Stimulated activated CD8-positive, alpha-beta memory T cell treated with anti-CD3 and anti-CD28 coated beads, Interleukin-4, amount 100 ng/mL, for 1 hour (primary cell): ENCODE measurements at places on chromosomes 7 and 10.

DNA sequence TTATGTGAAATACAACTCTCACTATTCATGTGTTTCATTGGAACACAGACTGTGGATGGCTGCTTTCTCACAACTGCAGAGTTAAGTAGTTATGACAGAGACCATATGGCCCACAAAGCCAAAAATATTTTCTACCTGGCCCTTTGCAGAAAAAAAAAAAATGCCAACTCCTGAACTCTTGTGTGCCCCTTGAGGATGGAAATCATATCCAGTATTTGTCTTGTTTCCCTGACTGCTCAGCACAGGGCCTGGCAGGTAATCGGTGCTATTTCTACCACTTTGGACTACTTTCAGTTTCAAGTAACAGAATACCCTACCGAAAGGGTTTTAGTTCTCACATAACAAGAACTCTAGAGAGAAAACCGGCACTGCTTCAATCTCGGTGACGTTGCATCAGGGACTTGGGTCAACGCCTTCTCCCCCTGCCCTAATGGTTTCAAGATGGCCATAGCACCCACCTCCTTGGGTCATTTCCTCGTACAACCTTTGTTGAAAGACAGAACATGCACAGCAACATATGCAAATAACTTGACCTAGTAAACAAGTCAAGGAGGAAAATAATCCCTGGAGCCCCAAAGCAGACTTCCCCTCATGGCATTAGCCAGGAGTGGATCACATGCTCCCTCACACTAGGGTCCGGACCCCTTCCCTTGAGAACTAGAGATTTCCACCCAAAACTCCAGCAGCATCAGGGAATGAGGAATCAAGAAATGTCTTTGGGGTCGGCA lies 11.8 kb upstream of the GPNMB start:
- DNase-seq: no peak

DNA sequence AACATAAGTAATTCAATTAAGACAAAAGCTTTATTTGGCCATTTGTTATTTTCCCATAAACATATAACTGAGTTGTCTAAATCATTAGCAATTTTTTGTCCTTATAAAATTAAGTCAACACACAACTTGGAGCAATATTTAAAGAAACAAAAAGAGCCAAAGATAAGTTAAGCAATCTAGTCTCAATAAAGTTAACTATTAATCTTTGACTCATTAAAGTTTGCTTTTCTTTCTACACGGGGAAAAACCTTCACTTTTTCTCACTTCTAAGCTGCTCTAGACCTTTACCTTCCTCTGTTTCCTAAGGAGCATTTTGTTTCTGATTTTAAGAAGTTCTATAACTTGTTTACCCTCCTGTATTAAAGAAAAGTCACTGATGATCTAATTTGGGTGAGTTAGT lies 867.1 kb upstream of the PHF14 start:
- DNase-seq: no peak

DNA sequence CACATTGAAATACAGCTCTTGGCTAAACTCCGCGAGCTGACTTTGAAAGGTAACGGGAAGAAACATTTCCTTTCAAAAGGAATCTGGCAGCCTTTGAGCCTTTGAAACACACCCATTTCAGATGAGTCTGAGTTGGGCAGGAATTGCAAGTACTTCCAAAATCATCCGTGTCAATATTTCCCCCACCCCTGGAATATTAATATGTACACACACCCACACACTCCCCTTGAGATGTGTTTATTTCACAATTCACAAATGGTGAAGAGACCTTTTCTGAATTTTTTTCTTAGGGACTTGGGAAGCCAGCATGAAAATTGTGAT lies 438.7 kb upstream of the NRP1 start:
- no peak for DNase-seq

DNA sequence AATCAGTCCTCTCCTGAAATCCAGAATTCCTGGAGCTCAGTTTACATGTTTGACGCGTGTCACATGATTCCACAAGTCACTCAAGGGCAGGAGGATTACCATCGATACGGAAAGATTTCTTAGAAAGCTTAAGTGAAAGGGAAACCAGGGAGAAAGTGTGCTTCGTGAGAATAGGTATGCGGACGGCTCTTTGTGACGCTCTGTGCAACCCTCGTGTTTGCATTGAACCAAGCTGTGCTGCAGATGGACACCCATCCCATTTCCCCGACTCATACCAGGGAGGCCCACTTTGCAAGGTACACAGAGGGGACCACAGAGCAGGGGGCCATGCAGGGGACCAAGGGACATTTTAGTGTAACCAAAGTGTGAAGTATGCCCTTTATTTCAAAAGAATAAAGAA lies 43.2 kb downstream of the IKZF1 start:
- DNase-seq: no peak

DNA sequence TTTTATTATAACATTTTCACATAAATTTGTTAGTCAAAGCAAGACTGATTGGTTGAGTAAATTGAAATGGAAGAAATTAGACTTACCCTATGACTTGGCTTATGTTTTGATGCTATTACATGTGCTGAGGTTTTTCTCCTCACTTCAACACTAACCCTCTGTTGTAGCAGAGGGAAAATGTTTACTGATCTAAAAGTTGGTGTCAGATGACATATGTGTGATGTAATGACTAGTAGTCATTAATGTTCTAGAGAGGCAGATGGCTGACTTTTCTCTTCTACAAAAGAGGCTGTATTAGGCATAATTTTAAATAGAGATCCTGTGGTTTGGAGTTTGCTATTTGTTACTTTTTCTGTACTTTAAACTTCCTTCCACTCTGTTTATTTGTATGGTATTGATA lies 266.0 kb downstream of the BBS9 start:
- no peak for DNase-seq

DNA sequence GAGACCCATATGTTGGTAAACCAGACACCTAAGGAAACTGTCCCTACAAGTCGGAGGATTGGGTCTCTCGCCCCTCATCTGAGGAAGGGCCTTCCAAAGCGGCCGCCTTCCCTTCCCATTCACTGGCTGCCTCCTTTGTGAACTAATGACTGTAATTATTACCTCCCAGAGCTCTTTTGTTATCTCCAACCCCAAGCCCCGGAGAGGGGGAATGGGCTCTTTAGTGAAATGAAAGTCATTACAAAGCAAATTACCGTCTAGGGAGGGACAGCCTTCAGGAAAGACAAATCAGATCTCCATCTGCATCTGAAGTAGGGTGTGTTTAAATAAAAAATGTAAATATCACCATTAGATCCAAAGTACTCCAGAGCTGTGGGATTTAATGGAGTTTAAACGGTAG lies 2.6 kb upstream of the GAD2 start:
- DNase-seq: no peak

DNA sequence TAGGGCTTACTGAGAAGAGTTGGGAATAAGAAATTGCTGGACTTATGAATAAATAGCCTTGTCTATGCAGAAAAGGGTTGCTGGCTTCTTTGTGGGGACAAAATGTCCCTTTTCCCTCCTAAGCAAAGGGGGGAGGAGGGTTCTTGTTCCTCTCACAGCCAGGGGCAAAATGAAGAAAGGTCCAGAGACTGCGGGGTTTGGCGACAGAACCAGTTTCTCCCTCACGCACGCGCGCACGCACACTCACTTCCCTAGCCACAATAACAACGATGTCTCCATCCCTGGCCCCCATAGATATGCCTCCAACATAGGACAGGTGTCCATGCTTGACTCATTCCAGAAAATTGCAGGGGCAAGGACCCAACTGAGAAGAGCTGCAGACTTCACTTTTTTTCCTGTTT lies 3.3 kb downstream of the ZMIZ1 start:
- no peak for DNase-seq

GRCh38 chr7:114405427-114405826 lies 9.2 kb upstream of the FOXP2 start:
- DNase-seq: no peak

DNA sequence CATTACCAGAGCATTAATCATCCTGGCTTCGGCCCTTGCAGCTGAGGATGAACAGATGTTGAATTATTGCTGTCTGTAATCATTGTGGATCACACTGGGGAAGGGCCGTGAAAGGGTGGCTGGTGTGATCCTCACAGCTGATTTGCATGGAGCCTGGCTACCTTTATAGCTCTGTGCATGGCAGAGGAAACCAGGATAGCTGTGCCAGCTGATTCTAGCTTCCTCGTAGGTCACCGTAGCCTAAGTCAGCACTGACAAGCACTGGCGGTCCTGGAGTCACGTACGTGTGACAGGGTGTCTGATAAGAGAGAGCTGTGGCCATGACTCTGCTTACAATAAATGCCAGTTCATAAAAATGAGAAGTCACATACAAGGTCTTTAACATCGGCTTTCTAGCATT lies 76.5 kb downstream of the INSYN2A start:
- no peak for DNase-seq

DNA sequence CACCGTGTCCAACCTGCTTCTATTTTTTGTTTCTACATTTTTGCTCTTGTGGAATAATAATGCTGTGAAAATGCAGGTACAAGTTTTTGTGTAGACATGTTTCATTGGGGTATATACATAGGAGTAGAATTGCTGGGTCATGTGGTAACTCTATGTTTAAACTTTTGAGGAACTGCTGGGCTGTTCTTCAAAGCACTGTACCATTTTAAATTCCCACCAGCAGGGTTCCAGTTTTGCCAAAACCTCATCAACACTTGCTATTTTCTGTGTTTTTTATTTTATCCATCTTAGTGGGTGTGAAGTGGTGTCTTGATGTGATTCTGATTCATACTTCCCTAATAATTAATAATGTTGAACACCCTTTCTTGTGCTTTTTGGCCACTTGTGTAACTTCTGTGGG lies 138.6 kb downstream of the RGS10 start:
- DNase-seq: no peak

DNA sequence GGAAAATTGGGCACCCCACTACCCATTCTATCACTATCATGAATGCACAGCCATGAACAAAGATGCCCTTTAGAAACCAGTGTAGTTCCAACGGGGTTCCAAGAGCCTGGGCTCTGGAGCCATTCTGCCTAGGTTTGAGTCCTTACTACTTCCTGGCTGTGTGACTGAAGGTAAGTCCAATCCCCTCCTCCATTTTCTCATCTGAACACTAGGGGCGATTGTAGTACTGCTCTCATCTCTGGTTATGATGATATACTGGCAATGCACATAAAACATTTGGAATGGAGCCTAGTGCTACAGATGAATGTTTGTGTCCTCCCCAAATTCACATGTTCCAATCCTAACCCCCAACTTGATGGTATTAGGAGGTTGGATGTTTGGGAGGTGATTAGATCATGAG lies 28.1 kb upstream of the CDH23 start:
- DNase-seq: no peak

DNA sequence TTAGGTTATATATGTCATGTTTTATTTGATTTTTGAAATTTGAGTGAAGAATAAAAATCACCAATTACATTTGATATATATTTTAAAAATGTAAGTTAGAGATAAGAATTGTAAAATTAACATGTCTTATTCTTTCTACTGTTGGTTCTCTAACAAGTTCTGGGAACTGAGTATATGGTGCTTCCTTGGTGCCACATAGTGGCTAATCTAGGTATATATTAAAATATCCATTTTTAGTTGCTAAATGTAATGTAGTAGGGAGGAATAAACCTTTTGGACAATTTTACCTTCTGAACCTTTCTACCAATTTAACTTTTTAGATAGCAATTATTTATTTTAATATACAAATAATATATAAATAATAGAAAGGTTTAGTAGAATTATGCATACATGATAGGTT lies 17.5 kb downstream of the CFAP69 start:
- DNase-seq: no peak

DNA sequence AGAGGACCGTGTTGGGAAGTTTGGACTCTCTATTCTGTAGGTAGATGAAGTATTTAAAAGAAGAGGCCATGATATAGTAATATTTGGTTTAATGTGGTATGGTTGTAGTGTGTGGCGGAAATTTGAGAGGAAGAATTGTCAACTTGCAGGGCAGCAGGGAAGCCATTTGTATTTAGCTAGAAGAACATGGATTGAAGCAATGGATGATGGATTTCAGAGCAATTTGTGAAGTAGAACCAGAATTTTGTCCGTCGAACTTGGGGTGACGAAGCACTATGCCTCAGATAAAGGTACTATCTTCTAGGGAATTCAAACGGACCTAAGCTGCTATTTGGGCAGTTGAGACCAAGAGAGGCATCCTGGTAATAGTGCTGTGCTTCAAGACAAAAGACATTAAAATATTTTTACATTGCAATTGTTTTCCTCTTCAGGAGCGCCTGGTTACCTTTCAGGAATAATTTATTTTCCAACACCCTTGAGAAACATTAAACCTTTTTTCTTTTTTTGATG lies 615 bp upstream of the WBP1L start:
- no peak for DNase-seq

DNA sequence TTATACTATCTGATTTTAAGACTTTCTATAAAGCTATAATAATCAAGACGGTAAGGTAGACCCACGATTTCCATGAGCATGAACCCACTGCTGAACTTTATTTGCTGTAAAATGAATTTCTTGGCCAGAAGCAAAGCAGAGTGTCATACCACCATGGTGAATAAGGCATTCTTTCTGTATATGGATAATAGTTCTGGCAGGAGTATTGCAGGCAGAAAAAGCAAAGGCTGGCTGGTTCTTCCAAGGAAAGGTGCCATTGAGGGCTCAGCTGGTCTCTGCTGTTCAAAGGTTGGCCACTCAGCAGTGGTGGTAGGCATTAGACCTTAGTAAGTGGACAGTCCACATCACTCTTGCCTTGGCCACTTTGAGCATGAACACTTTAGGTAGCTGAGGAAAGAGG lies 104.1 kb upstream of the KCNMA1 start:
- DNase-seq: no peak

DNA sequence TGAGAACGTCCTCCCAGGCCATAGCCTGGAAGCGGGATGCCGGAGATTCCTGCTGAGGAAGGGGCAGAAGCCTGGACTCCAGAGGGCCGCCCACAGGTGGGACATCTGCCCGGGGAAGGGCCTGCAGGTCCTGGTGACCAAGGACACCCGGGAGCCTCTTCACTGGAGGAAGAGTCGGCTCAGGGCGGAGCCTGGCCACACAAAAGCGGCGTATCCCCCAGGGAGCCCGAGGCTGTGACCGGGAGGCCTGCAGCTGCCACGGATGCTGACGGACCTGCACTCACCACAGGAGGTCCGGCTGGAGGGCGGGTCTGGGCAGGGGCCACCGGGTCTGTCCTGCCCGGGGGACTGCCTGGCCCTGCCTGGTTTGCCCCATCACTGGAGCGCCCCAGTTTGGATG lies 15.5 kb upstream of the ADGRA1 start:
- no peak for DNase-seq

- DNase-seq: no peak
Observed at GRCh38 chr10:59627366-59628018, 82.2 kb downstream of the SLC16A9 start.

DNA sequence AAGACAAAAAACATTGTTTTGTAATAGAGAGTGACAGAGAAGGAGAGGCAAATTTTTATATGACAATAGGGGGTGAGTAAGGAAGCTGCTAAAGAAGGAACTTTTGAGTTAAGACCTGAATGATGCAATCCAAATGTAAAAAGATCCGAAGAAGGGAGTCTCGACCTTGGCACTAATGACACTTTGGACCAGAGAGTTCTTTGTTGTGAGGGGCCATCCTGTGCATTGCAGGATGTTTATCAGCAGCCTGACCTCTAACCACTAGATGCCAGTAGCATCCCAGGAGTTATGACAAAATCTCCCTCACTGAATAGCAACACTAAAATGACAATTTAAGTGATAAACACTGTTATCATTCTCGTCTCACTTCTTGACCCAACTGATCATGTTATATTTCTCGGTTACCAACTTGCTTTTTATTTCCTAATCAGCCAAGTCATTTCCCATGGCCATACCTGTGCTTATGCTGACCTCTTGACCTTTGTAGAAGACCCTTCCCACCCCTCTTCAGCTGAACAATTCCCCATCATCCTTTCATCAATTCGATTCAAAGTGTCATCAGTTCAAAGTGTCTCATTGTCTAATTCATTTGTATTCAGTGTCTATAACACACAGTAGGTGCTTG lies 30.0 kb downstream of the DGKI start:
- DNase-seq: no peak

- DNase-seq: no peak
Observed at GRCh38 chr7:151232917-151233701, 826 bp downstream of the CHPF2 start.
